ENCODE measurements at places on chromosomes 12 and 14.

- DNase-seq, result no peak
These were observed 265.3 kb upstream of the PLEKHG7 start for GRCh38 chr12:92437452-92437851.

DNA sequence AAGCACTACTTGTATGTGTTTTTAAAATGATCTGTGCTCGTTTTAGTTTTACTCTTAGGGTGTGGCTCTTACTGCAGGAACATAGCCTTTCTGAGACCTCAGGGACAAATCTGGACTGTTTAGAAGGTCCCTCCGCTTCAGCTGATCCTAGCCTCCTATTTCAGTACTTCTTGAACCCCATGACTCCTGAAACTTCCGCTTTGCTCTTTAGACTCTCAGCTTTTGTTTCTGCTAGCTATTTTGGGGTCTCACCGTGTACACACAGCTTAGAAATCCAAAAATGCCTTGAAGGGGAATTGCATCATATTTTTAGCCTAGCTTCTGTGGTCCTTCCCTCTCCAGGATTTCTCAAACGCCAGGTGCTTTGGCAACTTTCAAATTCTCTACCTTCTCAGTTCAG, 8.3 kb downstream of the OR11G2 start:
- no peak for DNase-seq

GRCh38 chr12:8127138-8127537, 3.7 kb downstream of the CLEC4A start:
- no peak for DNase-seq

DNA sequence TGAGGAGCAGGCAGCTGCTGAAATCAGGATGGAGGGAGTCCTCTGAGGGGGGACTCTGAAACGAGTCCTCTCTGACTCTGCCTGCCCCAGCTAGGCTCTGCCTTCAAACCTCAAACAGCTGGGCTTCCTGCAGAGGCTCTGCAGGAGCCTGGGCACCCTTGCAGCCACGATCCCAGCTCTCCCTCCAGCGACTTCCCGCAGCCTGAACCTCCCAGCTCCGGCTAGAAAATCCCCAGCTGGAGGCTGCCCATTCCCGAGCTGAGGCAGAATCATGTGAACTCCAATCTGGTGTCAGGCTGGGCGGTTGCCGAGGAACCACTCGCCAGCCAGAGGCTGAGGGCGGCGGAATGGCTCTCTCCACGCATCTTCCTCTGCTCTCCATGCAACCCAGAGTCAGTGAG, at the start of gene GPR68:
TSS of gene GPR68 (minus strand) at position 204 of the 401 bp plus-strand sequence. CDS start 9,654 bp downstream, outside the sequence.
- peak; percentile 78 for DNase-seq

- no peak for DNase-seq
These were observed 97.1 kb downstream of the DAD1 start for GRCh38 chr14:22491683-22492621.

GRCh38 chr14:28867571-28867970, 101.0 kb downstream of the FOXG1 start:
- DNase-seq, result no peak

DNA sequence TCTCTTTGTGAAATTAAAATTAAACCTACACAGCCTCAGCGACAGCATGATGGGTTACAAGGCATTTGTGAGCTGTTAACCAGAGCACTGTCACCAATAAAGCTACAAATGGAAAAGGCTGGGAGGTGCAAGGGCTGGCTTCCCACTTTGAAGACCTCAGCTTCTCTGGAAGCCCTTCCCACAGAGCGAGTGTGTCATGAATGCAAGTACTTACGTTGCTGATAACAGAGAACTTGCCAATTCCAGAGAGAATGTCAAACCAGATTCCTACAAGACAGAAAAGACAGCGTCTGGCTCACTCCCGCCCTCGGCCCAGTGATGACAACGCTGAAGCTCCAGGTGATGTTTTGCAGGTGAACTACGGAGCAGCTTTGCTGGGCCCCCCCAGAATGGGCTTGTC, 145.8 kb downstream of the NTF3 start:
- no peak for DNase-seq

DNA sequence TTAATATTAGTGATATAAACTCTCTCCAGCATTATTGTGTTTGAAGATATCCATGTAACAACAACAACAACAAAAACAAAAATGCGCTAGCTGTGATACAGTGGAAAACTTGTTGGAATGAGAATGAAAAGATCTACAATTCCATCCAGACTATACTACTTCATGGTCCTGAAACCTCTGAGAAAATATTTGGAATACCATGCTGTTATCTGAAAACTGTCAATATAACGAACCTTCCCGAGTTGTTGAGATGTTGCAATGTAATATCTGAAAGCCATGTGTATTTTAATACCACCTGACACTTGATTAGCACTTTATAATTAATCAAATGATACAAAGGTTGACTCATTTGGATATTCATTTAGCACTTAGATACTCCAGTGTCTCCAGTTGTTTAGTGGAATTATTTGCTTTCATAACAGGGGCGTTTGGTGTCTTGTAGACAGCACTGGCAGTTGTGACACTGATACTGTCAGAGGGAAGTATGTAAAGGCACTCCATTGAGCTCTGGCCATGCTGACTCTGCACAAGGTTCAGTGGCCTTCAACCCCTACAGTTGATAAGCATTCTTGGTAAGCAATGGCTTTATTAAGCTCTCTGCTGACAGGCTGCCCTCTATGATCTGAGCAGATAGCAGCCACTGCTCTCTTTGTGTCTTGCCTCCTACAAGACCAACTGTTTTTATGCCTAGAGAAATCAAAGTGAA, 447.1 kb upstream of the SEL1L start:
- no peak for DNase-seq

DNA sequence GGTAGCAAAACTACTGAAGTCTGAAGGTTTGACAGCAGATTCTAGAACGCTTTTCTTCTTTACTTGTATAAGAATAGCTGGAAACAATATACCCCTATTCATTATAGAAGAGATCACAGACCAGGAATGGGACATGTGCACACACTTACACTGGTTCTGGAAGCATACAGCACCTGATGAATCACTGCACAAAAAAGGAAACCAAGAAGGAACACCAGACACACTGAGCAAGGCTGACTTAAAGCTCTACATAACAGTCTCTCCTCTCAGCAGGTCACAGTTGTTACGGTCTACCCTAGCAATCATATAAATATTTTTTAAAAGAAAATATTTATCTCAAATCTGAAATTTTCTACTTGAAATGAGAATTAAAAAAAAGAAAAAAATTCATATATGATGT, 13.5 kb downstream of the ATP2B1 start:
- DNase-seq, result no peak

DNA sequence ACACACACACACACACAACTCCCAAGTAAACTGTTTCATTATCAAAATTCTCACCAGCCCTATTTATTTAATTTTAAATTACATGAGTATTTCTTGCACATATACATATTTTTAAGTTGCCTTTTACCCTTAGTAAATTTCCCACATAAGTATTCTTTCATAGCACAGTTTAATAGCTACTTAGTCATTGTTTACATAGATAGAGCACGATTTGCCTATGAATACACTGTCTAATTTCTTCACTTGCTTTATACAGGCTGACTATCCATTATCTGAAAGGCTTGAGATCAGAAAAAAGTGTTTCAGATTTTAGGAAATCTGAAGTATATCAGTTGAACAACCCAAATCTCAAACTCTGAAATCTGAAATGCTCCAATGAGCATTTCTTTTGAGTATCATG, 30.9 kb downstream of the NIN start:
- no peak for DNase-seq

DNA sequence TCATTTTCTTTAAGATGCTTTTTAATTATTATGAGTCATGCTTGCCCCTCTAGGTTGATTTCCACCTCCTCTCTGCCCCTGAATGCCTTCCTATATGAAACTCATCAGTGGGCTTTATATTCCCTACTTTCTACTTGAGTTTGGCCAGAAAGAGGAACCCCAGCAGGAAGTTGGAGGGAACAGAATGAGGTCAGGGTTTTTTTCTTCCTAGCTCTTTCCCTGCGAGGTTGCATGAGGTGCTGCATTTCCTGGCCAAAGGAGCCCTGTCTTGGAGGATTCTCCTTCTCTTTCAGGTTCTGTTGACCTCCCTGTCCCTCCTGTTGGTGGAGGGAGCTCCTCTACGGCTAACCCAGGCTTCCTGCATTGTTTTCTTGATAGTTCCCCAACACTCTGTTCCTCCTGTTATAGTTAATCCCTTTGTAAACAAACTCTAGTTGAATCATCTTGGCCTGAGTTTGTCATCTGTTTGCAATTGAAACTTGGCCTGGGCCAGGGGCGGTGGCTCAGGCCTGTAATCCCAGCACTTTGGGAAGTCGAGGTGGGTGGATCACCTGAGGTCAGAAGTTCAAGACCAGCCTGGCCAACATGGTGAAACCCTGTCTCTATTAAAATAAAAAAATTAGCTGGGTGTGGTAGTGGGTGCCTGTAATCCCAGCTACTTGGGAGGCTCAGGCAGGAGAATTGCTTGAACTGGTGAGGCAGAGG, 15.3 kb upstream of the SPIC start:
- DNase-seq, result no peak

DNA sequence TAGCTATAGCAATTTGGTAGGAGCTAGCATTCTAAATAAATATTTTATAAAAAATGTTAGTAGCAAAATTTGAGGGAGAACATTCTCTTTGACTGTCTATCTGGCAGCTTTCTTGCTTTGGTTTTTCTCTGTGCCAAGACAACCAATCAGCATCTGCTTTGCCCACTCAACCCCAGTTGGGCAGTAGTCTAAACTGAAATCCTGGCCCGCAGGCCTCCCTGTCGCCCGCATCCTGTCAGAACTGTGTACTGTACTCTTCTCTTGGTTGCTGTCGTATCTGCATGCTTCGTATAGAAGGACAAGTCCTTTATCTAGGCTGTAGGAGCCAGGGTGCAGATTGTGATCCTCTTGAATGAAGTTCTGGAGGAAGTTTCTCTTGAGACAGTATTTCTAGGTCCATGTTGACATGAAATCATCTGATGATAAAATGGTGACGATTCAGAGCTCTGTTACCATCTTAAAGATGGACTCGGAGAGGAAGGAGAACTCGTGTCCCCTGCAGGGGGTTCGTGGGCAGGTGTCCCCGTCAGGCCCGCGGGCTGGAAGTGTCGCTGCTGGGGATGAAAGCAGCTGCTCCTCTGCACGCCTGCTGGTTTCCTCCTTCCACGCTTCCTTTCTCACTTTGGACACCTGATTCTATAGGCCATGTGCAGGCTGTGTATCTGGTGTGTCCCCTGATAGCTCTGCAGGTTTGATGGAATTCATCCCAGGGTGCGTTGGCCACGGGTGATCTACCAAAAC, 34.6 kb downstream of the XRCC3 start:
- DNase-seq, result no peak

DNA sequence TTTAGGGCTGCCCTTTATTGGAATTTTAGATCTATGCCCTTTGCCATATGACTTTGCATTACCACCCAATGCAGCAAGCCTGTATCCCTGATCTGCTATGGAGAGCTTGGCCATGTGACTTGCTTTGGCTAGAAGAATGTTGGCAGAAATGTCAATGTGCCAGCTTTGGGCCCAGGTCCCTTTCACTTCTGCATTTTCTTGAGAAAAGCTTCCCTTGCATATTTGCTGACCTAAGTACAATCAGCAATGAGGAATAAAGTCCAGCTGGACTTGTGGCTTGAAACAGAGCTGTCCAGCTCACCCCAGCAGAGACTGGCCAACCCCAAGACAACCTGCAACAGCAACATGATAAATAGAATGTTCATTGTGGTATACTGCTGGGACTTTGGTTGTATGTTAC, 135.9 kb downstream of the PAH start:
- peak; percentile 18 for DNase-seq

DNA sequence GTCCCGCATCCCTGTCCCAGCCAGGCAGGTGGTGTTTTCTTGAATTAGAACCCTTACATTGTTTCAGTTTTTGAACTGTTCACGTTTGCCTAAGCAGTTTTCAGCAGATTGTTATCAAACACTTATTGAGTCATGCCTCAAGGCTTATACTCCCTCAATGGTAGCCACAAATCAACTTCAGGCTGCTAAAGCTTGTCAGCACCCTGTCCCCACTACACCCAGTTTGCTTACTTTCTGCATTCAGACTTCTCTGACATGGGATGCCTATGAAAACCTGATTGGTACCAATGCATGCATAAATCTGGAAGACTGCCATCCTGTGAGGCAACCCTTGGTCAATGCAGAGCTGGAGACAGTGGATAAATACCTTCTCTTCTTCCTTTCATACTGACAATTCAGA, 225.4 kb downstream of the BTG1 start:
- no peak for DNase-seq

- DNase-seq, result no peak
These were observed 188.1 kb downstream of the SLC5A8 start for GRCh38 chr12:101021911-101022388.

DNA sequence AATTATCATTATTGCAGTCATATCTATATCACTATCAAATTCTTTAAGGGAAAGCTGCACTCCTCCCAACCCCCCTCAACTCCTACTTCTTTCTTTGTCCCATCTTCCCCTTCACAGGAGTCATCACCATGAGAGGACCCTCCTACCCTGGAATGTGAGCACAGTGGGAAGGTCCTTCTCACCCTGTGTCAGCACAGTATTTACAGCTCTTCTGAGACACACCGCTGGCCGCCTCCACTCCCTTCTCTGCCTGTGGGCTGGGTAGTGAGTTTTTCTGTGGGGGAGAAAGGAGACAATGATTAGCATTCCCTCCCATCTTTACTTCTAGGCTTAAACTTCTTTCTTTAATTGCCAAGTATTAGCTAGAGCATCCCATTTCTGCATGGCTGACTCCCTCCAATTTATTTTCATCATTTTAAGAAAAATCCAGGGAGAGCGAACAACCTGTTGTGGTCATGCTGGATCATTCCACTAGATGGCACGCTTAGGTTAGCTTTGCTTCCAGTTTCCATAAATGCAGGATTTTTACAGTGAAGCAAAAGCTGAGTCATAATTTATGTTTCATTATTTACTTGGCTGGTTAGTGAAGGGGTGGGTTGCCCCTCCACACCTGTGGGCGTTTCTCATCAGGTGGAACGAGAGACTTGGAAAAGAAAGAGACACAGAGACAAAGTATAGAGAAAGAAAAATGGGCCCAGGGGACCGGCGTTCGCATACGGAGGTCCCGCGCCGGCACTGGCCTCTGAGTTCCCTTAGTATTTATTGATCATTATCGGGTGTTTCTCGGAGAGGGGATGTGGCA, 188.5 kb downstream of the ALX1 start:
- peak; percentile 48 for DNase-seq

DNA sequence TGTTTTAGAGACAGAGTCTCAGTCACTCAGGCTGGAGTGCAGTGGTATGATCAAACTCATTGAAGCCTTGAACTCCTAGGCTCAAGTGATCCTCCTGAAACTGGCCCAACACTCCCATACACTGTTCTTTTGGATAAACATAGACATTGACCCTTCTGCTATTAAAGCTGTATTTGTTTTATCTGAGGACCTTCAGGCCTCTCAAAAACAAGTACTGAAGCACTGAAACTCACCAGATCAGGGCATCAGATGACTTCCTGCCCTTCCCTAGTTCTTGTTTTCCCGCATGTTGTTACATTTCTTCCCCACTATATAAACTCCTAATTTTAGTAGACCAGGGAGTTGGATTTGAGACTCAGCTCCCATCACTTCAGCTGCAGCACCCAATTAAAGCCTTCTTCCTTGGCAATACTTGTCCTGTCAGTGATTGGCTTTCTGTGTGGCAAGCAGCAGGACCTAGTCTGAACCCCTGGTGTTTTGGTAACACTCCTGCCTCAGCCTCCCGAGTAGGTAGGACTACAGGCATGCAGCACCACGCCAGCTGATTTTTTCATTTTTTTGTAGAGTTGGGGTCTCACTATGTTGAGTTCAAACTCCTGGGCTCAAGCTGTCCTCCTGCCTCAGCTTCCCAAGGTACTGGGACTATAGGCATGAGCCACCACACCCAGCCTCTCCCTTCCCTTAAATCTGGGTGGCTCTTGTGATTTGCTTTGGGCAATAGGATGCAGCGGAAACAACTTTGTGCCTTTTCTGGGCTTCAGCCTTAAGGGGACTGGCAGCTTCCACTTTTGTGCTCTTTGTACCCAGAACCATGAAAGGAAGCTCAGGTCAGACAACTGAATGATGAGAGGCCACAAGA, 12.5 kb upstream of the IFT81 start:
- no peak for DNase-seq
